CD8-positive, alpha-beta T cell (primary cell): ENCODE measurements at places on chromosomes 16 and 17.

- DNase-seq: no peak
Measured at GRCh38 chr16:31064882-31065461, 9.1 kb downstream of the ZNF668 start.

DNA sequence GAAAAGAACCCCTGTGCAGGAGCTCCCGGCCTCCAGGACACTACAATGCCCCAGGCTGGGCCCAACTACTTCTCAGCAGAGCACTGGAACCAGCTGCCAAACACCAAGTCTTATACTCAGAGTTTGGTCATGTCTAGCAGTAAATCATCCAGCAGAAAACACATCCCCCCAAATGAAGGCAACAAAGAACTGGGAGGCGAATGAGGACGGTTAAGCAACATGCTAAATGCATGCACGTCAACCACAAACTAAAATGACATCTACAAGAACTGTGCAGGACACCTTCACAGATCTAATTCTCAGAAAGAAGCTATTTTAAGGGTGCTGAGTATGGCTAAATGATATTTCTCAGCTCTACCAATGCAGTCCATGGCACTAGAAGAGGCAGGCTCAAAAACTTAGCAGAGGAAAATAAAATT lies 7.6 kb upstream of the IRX5 start:
- no peak for DNase-seq

DNA sequence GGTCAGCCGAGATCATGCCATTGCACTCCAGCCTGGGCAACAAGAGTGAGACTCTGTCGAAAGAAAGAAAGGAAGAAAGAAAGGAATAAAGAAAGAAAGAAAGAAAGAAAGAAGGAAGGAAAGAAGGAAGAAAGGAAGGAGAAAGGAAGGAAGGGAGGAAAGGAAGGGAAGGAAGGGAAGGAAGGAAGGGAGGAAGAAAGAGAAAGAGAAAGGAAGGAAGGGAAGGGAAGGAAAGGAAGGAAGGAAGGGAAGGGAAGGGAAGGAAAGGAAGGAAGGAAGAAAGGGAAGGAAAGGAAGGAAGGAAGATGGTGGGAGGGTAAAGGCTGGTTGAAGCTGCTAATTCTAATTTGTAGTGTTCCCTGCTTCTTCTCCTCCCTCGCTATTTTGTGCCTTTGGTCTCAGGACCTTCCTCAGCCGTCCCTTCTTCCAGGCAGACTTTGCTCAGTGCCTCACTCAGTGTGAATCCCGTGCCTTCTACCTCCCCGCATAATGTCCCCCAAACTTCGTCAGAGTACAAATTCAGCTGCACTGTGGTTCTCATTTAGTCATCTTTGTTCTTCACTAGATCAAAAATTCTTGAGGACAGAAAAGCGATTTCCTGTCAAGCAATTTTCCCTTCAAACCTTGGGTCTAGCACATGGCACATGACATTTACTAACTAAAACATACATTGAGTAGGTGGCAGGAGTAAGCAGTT lies 31.1 kb upstream of the PAFAH1B1 start:
- no peak for DNase-seq

DNA sequence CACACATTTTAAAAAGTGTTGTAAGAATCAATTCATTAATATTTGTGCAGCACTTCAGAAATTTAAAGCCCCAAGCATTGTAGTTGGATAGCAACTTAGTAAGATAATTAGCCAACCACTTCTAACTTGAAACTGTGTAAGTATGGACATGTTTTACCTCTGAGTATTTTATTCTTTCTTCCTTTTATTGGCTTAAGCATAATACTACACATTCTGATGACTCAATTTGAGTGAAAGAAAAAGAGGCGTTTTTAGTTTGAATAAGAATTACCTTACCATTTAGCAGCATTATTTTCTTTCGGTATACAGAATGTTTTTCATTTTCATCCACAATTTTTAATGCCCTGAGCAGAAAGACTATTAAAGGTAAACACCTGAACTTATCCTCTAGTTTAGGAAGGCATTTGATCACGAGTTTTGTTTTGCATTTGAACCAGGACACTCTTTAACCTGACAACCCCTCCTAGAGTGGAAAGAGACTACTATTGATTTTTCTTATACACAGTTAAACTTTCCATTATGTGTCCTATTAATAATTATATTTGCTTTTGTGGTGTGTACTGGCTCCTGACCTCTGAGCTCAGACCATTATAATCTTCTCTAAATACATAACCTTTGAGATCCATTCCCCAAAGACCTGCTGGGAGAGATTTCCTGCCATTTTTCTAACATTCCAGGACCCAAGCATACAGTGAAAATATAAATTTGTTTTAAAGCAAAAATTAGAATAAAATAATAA lies 9.2 kb downstream of the NACA2 start:
- no peak for DNase-seq

- DNase-seq: no peak
Measured at GRCh38 chr17:67471118-67471517, 94.0 kb downstream of the PITPNC1 start.

DNA sequence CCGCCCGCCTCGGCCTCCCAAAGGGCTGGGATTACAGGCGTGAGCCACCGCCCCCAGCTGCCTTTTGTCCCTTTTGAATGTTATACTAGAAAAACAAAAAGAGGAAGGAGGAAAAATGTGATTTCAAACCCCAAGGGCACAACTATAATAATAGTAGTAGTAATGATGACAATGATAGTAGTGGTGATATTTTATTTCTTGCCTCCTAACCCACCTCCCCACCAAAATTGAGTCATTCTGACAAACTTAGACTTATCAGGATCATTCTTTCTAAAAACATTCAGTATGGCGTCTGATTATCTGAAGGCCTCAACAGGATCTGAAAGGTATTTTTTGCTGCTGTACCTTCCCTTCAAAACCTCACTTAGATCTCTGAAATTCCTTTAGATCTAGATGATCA lies 13.6 kb downstream of the GPATCH8 start:
- DNase-seq: no peak

DNA sequence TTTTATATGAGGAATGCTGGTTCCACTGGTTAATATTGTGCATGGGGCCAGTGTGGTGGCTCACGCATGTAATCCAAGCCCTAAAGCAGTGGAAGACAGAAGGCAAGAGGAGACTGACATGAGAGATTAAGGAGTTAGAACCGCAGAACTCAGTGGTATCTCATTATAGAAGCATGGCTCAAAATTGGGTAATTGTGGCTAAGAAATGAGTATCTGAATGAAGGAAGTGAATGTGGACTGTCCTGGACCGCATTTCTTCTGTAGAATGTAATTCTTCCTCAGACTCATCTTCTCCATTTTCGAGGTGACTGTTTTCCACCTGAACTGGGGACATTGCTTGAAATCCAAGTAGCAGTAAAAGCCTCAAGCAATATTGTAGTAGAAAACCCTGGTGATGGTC lies 42.6 kb upstream of the CDR2 start:
- DNase-seq: no peak
